Renal pelvis (tissue), 12 donors: ENCODE measurements at places on chromosomes 11 and 22. TPM values are rescaled to one million over a fixed set of nuclear protein-coding genes. Genes with fewer than 3 reads are reported as not detected.

DNA sequence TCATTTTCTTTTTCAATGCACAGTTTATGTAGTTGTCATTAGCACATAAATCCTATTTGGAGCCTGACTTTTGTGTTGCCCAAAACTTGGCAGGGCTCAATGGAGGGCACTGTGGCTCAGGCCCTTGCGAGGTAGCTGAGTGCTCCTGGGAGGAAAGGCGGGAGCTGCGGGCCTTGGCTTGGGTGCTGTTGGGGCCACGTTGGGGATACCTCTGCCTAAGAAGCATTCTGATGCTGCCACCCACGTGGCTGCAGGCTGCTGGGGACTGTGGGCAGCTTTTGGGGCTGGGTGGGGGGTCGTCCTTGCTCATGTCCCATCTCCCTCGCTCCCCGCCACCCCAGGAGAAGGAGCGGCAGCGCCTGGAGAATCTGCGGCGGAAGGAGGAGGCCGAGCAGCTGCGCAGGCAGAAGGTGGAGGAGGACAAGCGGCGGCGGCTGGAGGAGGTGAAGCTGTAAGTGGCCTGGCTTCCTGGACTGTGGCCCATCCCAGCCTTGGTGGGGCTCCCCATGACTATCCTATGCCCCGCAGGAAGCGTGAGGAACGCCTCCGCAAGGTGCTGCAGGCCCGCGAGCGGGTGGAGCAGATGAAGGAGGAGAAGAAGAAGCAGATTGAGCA lies 20.9 kb downstream of the INCENP start:
- no peak for DNase-seq

GRCh38 chr11:119378851-119379465 lies 2.5 kb downstream of the USP2 start:
- DNase-seq = no peak

GGTLC2 gene
- not detected for polyA plus RNA-seq

GLYATL2 gene
- 1.9 TPM for polyA plus RNA-seq

- no peak for DNase-seq
Measured at GRCh38 chr11:124646148-124646547, 23.5 kb downstream of the TBRG1 start.
